ENCODE measurements at places on chromosomes 7 and 10. TPM values are rescaled to one million over a fixed set of nuclear protein-coding genes. Genes with fewer than 3 reads are reported as not detected.

DNA sequence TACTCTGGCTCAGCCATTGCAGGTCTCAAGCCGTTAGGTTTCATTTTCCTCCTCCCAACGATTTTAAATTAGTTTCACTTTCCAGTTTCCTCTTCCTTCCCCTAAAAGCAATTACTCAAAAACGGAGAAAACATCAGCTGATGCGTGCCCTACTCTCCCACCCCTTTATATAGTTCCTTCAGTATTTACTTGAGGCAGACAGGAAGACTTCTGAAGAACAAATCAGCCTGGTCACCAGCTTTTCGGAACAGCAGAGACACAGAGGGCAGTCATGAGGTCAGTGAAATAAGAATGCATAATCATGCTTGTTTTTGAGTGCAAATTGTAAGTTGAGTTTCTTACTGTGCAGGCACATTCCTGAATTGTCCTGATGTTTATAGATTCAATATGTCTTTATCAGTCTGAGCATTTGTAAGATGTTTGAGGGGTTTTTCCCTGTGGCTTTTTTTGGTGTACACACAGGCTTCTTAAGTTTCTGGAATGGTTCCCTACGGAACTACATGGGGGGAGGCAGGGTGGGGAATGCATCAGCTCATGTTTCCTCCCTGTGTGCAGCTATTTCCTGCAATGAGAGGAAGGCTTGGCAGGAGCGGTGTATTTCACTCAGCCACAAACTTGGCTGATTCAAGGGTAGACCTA lies at the start of gene IFIT3:
TSS of gene IFIT3 (plus strand) at position 195 of the 639 bp plus-strand sequence. CDS start at position 272, 77 bp downstream.
- H3K36me3 ChIP-seq, result no peaks in the 10 kb centered on the region
- H3K4me1 ChIP-seq, result peaks cover 48% of the 10 kb centered on the region
- no peaks in the 10 kb centered on the region for H3K27me3 ChIP-seq
- H3K4me3 ChIP-seq, result peak within 1 kb of the TSS; percentile 41
- DNase-seq, result no peak

DNA sequence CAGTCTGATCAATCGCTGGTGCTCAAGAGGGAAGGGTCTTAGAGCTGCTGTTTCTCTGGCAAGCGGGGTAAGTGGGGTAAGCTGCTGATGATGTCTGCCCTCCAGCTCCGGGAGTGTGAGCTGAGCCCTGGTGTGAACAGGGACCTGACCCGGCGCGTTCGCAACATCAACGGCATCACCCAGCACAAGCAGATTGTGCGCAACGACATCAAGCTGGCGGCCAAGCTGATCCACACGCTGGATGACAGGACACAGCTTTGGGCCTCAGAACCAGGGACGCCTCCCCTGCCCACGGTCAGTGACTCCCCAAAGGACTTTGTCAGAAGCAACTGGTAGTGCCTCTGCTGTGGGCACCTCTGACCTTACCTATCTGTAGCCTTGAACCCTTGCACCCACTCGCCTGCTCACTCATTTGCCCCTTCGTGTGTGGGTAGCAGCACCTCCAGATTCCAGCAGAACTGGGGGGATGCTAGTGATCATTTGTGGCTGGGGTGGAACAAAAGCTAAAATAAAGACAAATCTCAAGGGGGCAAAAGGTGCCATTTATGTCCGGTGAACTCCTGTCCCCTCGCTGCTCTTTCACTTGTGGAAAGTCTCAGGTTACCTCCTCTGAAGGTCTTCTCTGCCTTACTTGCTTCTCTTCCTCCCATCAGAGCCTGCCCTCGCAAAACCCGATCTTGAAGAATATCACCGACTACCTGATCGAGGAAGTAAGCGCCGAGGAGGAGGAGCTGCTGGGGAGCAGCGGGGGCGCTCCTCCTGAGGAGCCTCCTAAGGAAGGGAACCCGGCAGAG lies 3.2 kb downstream of the UFSP1 start:
- peaks cover 31% of the 10 kb centered on the region for H3K4me1 ChIP-seq
- no peak for DNase-seq
- H3K27me3 ChIP-seq, result no peaks in the 10 kb centered on the region
- no peak overlapping the region for H3K4me3 ChIP-seq

DNA sequence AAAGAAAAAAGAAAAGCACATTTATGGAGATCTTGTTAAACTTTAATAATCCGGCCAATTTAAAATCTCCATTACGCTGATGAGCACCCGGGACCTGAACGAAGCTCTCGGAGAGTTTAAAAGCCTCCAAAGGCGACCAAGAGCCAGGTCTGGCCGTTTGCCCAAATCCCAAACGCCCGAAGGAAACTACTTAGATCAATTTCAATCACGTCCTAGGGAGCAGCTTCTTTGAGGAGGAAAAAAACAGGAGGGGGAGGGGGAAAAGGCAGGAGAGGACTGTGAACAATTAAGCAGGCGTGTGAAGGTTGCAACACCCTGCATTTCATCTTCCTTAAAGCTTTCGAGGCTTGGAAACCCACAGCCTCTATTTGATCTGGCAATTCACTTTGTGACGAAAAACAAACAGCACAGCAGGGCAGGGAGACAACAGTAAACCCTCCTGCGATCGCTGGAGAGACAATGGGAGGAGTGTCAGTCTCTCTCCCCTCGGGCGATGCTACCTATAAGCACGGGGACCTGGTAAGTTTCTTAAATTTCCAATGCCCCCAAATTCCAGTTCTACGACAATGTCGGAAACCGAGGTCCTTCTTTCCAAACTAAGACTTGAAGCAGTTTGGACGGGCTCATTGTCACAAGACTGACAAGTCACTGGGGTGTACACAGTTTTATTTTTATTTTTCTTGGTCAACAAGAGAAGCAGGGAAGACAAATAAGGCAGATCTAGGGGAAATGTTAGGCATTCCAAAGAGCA lies 1.2 kb downstream of the KLF6 start:
- H3K4me3 ChIP-seq, result peak overlapping the region; percentile 94
- no peaks in the 10 kb centered on the region for H3K27me3 ChIP-seq
- H3K36me3 ChIP-seq, result peaks cover 32% of the 10 kb centered on the region
- DNase-seq, result peak; percentile 53

Gene FZD8
- total RNA-seq, result 13.7 TPM

Gene HOXA5
- 0.14 TPM for total RNA-seq
